ENCODE measurements at places on chromosomes 13 and 19. TPM values are rescaled to one million over a fixed set of nuclear protein-coding genes. Genes with fewer than 3 reads are reported as not detected.

Gene ATP12A
- not detected for total RNA-seq

Gene LRRC8E
- total RNA-seq: 7.4 TPM

Gene IQCN
- 1.8 TPM for total RNA-seq

Gene KIR3DL1
- total RNA-seq: not detected

Gene ZNF419
- 13.7 TPM for total RNA-seq

Gene CPAMD8
- total RNA-seq: 3.5 TPM

Gene ACER1
- not detected for total RNA-seq

Gene ZNF773
- 40.7 TPM for total RNA-seq

Gene ZNF763
- total RNA-seq: 2.2 TPM

Gene VSTM2B
- not detected for total RNA-seq

Gene ZIC5
- total RNA-seq: not detected

Gene CGB1
- total RNA-seq: not detected

Gene ALOX5AP
- 0.29 TPM for total RNA-seq
